NB4 (cell line): ENCODE measurements at places on chromosomes 4 and X.

- no peak for DNase-seq
These were observed 12.2 kb downstream of the ASMTL start for GRCh38 chrX:1440506-1440905.

DNA sequence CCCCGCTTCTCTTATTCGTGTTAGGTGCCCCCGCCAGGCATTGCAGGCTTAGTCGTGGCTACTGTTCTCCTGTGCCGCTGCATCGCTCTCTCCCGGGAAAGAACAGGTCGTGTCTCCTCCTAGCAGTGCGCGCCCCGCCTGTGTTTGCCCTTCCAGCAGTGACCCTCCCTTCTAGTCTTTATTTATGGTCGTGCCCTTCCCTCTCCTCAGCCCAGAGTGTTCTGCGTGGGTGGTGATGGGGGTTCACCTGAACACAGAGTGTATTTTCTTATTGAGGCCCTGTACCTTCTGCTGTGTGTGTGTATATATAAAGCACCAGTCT, 15.2 kb downstream of the USP11 start:
- no peak for DNase-seq

GRCh38 chr4:3062471-3062870, 11.9 kb downstream of the HTT-AS start:
- no peak for DNase-seq

GRCh38 chrX:149365061-149365460, 140.0 kb downstream of the IDS start:
- DNase-seq: no peak

- no peak for DNase-seq
These were observed 106.8 kb downstream of the FAT4 start for GRCh38 chr4:125421547-125421946.

DNA sequence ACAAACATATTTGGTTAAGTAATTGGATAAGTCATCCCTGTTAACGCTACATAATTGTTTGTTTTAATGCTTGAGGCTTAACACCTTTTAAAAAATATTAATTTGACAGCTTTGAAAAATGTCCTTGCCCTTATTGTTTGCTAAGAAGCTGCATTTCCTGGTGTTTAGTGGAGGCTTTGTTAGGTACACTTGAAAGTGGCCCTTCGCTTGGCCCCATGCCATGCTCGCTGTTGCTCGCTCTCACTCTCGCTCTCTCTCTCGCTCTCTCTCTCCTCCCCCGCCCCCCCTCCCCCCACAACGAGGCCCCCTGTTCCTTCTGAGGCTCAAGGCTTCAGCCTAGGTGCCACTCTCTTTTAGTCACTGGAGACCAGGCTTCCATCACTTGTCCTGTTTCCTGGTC, 139.6 kb downstream of the DCLK2 start:
- no peak for DNase-seq

- DNase-seq: no peak
These were observed 918 bp downstream of the HAUS3 start for GRCh38 chr4:2241003-2241402.
